ENCODE measurements at places on chromosomes 4 and X.

DNA sequence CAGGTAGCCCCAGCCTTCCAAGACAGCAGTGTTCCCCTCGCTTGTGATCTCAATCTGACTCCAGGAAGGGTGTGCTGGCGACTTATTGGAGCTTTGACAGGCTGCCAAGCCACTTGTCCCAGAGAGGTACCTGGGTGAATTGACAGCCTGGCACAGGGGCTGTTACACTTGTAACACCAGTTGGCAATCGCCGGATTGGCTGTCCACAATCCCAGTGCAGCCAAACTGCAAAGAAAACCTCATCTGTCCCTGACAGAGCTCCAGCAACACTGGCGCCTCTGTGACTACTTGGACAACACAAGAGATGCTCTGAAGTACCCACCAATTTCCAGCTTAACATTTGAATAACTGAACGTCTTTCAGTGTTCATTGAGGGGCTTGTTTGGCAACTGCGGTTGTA is 76.8 kb upstream of the PRPS1 start:
- DNase-seq, result no peak

GRCh38 chr4:11470438-11471045 is 41.8 kb upstream of the HS3ST1 start:
- DNase-seq, result peak; percentile 1

GRCh38 chr4:82644734-82645126 is 82.9 kb upstream of the TMEM150C start:
- DNase-seq, result no peak

DNA sequence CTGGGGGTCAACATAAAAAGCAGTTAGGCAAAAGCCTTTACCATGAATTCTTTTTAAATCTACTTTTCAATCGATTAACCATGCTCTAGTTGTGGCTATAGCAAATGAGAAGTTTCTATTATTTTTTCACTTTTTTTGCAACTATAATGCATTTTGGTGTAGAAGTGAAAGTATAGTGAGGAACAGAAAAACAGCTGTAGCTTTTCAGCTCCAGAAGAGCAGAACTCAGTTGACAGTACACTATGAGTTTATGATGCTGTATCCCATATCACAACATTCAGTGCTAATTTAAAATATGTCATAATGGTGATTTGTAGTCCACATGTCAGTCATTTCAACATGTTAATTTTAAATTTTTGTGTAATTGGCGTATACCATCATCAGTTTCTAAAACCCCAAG is 8.7 kb upstream of the MUC7 start:
- DNase-seq, result no peak

DNA sequence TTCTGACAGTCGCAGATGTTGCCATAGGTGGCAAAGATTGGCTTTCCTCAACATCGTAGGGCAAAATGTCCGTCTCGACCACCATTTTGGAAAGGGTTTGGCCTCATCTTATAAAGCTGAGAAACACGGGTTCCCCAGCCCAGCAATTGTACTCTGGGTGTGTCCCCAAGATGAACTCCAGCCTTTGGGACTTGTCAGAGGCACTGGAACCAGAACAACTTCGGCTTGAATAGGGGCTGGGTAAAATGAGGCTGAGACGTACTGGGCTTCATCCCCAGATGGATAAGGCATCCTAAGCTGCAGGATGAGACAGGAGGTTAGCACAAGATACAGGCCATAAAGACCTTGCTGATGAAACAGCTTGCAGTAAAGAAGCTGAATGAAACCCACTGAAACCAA is 151.9 kb downstream of the CRLF2 start:
- no peak for DNase-seq

GRCh38 chr4:186722796-186723291 is 812 bp downstream of the FAT1 start:
- DNase-seq, result no peak

- DNase-seq, result no peak
These were observed 76.2 kb downstream of the UNC5C start for GRCh38 chr4:95472534-95472933.

DNA sequence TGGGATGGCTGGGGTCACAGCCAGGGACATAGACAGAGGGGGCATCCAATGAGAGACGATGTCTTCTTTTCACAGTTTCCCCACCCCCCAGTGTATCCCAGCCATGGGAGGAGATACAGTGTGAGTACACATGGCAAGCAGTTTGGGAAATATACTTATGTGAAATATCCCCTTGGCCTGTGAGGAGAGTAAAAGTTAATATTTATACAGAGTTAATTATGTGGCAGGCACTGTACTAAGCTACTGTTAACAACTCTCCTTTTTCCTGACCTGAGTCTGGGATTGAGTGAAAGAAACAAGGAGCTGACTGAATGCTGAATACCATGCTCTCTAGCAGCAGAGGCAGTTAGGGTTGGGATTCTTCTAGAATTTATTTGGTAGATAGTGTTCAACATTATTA is 35.3 kb downstream of the HCCS start:
- DNase-seq, result no peak

- DNase-seq, result no peak
These were observed 93.6 kb downstream of the LNX1 start for GRCh38 chr4:53497487-53498244.

- DNase-seq, result no peak
These were observed 55.5 kb downstream of the SMIM20 start for GRCh38 chr4:25969374-25970155.

GRCh38 chr4:101366331-101366730 is 19.0 kb upstream of the PPP3CA start:
- DNase-seq, result no peak

DNA sequence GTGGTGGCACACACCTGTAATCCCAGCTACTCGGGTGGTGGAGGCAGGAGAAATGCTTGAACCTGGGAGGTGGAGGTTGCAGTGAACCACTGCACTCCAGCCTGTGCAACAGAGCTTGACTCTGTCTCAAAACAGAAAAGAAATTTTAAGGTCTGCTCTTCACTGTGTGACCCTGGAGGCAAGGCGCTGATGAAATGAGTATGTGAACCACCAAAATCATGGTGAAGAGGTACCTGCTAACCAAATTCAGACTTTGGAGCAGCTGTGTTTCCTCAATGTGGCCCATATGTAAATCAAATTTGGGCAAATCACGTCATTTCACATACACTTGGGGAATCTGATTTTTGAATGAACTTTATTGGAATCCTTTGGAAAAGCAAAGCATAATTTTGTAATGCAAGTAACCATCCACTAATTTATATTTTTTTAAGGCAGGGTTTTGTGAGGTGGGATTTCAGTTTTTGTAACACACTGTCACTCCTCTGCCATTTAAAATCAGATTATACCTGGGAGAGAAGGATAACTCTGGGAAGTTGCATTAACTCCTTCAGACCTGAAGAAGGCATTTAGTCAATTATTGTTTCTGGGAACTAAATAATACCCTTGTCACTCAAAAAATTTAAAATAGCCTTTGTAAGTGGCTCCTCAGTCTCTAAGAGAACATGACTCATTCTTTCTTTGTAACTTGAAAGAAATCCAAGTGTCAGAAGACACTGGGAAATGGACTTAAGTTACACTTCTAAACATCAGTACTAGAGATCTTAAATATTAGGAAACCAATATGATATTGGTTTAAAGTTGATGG is 24.0 kb downstream of the DOCK11 start:
- no peak for DNase-seq

DNA sequence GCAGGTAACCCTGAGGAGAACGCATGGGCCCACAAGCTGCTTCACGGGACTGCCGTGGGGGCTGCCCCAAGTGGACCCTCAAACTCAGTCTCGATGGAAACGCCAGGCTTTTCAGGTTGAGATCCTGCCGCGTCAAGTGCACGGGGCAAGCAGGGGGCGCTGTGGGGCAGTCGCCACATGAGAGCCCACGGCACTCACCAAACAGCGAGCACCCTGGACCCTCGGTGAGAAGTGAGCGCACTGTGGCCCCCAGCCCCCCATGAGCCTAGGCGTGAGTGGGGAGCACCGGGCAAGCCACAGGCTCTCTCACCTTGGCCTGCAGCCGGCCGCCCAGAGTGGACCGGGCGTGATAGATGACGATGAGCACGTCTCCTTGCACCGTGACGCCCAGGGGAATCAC is 50.9 kb upstream of the CPLX1 start:
- no peak for DNase-seq

DNA sequence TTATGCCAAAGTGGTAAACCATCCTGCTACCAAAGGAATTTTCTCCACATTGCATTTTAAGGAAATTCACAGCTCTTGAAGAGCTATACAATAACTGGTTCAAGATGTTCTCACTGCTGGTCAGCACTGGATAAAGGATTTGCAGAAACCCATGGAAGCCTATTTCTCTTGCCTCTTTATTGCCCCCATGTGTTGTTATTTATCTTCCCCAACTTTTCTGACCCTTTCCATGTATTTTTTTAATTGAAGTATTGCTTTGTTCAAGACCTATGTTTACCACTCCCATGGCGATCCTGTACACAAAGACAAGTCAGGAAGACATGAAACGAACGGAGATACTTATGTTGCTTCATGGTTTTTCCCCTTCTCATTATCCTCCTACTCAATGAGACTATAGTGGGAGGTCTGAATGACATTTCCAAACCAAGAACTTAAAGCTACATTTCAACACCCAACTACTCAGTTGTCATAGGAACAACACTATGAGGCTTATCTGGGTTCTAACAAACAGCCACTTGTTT is 566.4 kb upstream of the DIPK2B start:
- DNase-seq, result no peak

DNA sequence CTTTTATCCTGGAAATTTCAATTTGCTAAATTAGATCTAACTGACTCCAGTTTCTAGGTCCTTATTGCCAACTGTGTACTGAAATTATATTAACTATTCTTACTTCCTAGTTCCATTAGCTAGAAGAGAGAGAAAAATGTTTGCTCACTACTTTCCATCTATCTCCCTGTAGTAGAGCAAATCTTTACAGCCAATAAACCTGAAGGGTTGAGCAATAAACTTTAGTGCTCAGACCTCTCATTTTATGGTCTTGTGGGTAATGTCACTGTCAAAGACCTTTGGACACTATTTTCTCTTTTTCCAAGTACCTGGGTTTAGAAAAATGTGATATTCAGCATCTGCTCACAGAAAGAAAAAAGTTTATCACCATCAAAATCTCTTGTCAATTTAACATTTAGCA is 237.5 kb upstream of the GEMIN8 start:
- DNase-seq, result no peak

- DNase-seq, result no peak
These were observed 391.0 kb downstream of the RAB28 start for GRCh38 chr4:13093170-13093569.

DNA sequence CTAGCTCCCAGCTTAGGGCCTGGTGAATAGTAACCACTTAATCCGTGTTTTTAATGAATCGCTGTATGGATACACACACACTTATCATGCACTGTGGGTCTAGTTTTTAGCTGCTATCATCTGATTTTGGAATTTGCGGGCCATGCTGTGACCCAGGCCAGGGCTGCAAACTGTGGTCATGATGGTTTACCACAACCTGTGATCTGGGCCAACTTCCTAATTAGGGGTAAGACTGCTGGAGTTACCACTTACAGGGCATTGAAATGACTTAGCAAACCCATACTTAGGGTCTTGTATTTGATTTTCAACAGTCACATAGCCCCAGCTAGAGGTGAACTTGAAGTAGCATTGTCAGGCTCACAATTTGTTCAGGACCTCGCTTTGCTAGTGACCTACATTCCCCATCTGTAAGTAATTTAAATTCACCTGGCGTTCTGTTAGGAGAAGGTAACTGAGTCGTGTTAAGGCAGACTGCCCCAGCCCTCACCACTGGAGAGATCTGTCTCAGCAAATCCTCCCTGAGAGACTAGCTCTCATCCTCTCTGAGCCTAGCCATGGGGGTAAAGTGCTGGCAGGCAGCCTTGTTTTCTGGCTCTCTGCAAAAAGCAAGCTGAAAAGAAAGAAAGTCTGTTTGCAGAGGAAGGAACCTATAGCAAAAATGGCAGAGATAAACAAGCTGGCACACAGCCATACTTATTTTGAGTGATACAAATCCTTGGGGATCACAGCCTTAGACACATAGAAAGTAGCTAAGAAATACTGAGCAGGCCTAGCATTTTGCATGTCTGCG is 33.8 kb upstream of the EGFL6 start:
- no peak for DNase-seq

GRCh38 chrX:50718776-50719175 is 95.2 kb downstream of the SHROOM4 start:
- DNase-seq, result no peak

GRCh38 chr4:185931986-185932385 is 120.0 kb upstream of the SORBS2 start:
- no peak for DNase-seq

GRCh38 chrX:13485167-13485566 is 84.2 kb upstream of the EGFL6 start:
- DNase-seq, result no peak

DNA sequence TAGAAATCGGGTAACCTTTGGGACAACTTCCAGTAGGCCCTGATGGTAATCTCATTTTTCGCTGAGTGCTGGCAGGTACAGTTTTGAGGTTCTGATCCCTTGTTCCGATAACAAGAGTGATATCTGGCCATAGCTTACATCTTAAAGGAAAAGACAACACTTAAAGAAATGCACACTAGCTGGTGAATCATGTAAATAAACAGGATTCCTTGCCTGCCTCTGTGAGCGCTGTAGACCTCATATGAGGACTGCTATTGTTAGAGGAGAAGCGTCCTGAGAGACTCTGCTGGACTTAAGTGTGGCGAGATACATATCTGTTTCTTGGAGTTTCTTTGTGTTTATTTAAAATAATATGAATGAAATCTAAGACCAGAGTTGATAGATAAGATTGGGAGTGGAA is 149.3 kb upstream of the SLC4A4 start:
- no peak for DNase-seq

DNA sequence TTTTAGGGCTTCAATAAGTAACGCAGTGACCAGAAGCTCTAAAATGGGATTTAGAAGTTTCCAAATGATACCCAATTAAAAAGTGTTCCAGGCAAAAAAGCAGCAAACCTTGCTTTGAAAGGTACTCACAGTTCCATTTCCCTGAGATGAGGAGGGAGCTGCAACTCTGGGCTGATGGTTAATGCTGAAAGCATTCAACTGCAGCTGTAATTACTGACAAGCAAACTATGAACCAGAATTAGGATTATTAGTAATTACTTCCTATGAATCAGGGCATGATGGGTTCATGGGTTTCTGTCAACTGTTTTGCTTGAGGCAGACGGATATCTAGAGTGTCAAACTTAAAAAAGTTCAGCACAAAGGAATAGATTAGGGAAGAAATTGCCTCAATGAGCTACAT is 357.4 kb downstream of the STIM2 start:
- no peak for DNase-seq

- no peak for DNase-seq
These were observed 155.7 kb upstream of the SCML1 start for GRCh38 chrX:17581641-17582040.

DNA sequence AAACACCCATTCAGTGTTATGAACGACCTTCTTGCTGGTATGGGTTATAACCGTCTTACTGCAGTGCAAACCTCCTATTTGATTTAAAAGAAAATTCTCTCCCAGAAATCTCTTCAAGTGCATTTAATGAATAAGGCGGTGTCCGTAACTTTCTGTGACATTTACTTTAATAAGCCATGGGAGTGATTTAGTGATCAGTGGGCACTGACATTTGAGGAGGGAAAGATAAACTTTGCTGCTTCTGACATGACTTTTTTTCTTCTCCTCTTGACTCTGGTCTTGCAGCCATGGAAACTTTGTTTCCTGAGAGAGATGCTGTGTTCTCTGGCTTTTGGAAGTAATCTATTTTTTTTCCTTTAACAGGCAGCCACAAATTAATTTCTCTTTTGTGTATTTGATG is 106.1 kb downstream of the NHS start:
- no peak for DNase-seq

GRCh38 chrX:71629467-71629866 is 11.2 kb upstream of the CXCR3 start:
- DNase-seq, result no peak

- DNase-seq, result no peak
These were observed 33.1 kb downstream of the RBM47 start for GRCh38 chr4:40596522-40596921.
